ENCODE measurements at places on chromosomes 12 and 14.

GRCh38 chr14:51304941-51305340 is 64.9 kb downstream of the TMX1 start:
- no peak for DNase-seq

- no peak for DNase-seq
These were observed 4.0 kb downstream of the SETD1B start for GRCh38 chr12:121807642-121808347.

GRCh38 chr14:34137001-34137745 is 186.3 kb upstream of the EGLN3 start:
- DNase-seq, result no peak

- no peak for DNase-seq
These were observed 3.3 kb downstream of the PRICKLE1 start for GRCh38 chr12:42586268-42586667.

- no peak for DNase-seq
These were observed 6.9 kb upstream of the NTS start for GRCh38 chr12:85866986-85867776.

DNA sequence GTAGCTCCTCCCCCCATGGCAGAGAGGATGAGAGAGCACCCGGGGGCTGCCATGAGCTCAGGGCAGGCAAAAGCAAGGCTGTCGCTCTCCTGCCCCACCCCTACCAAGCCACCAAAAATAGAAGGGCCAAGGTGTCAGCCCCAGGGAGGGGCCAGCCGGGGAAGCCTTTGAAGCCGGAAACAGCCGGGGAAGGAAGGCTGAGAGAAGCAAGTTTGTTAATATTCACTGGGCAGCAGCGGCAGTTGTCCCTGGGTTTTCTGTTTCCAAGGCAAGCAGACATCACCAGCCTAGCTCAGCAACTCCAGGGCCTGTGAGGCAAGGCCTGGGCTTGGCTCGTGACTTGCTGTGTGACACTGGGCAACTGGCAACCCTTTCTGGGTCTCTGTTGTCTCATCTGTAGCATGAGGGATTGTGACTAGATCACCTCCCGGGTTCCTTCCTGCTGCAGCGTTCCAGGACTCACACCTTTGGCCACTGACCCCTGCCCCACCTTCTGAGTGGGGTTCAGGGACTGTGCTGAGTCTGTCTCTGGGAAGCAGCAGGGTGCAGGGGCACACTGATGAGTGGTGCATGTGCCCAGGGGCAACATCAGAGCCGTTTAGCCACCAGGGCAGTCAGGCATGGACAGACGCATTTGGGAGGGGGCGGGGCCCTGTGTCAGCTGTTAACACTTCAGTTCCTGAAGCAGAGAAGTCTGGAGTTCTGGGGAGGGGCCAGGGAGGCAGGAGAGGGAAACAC is 24.3 kb downstream of the SYNDIG1L start:
- peak; percentile 38 for DNase-seq

All from left hindlimb (tissue), 1 donor.